ENCODE measurements at places on chromosomes 1 and 21.

DNA sequence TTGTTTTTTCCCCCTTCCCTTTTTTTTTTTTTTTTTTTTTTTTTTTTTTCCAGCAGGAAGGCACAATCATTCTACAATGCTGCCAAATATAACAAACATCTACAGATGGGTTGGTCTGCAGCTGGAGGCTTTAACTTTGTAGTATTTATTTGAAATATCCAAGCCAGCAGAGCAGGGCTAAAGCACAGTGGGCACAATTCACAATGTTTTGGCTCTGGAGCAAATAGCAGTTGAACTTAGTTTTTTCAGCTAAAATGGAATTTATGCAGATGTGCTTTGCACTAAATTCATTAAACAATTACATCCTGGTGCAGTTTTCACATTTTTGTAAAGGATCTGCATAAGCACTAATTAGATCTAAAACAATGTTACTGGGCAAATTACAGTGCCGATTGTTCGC, 39.8 kb upstream of the ZBTB18 start:
- peak; percentile 44 for DNase-seq

GRCh38 chr1:89833183-89834082, 12.6 kb downstream of the LRRC8D start:
- no peak for DNase-seq

DNA sequence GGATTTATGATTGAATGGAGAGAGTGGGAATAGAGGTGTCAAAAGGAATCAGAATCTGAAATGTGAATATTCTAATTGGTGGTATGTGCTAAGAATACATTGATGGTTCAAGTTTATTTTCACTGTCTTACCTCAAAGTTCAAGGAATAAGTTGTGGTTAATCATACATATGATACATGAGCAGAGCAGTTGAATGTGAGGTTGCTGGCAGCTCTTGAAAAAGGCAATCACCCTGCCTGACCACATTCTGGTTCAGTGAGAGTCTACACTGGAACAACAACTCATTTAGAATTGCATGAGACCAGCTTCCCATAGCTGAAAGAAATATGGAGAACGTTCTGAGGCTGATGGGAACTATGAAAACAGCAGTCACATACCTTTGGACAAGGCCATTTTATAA, 68.3 kb upstream of the ARHGAP29 start:
- DNase-seq, result no peak

DNA sequence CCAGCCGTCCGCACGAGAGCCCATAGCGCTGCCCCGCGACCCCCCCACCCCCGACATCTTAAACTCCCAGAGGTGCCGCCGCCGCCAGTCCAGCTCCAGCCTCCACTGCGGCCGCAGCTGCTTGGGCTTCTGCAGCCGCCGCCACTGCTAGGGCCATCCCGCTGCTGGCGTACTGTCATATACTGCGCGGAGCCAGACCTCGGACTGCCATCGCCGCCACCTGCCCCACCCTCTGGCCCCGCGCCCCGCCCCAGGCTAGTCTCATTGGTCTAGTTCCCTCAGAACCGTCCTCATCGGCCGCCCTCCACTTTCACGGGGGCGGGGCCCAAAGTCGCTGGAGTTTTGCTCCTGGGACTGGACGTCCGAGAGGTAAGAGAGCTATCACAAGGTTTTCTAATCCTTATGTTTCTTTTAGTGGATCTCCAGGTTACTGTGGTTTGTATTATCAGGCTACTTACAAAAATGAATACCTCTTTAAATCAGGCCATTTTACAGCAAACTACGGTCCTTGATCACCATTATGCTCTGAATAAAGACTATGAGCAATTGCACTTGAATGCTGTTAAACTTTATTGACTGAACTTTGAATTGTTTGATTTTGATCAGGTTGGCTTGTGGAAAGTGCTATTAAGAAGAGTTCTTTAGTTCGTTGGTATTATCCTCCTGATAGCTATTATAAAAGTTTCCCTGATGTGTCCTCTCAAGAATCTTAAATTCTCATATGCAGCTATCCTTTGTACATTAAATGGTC, 2.8 kb upstream of the CD1D start:
- DNase-seq, result peak; percentile 56
